ENCODE measurements at places on chromosomes 7 and 10. TPM values are rescaled to one million over a fixed set of nuclear protein-coding genes. Genes with fewer than 3 reads are reported as not detected.

The ZNF25 gene
- 7.9 TPM for total RNA-seq

DNA sequence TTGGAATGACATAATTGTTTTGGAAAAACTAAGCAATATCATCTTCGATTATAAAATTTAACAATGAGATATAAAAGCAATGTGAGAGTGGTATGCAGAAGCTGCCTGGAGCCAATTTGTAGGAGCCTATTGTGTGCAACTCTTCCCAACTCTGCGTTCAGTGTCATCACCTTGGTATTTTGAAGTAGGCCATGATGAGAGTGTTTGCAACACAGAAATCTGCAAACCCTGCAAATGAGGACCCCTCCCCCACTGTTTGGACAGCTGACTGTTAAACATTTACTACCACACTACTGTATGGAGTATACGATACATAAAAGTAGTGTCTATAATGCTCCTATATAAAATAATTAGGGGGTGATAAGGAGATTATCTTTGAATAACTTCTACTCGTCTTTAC, 531.3 kb downstream of the ATRNL1 start:
- no peaks in the 10 kb centered on the region for H3K36me3 ChIP-seq
- no peak overlapping the region for H3K4me3 ChIP-seq
- H3K4me1 ChIP-seq: no peaks in the 10 kb centered on the region
- no peak for DNase-seq

DNA sequence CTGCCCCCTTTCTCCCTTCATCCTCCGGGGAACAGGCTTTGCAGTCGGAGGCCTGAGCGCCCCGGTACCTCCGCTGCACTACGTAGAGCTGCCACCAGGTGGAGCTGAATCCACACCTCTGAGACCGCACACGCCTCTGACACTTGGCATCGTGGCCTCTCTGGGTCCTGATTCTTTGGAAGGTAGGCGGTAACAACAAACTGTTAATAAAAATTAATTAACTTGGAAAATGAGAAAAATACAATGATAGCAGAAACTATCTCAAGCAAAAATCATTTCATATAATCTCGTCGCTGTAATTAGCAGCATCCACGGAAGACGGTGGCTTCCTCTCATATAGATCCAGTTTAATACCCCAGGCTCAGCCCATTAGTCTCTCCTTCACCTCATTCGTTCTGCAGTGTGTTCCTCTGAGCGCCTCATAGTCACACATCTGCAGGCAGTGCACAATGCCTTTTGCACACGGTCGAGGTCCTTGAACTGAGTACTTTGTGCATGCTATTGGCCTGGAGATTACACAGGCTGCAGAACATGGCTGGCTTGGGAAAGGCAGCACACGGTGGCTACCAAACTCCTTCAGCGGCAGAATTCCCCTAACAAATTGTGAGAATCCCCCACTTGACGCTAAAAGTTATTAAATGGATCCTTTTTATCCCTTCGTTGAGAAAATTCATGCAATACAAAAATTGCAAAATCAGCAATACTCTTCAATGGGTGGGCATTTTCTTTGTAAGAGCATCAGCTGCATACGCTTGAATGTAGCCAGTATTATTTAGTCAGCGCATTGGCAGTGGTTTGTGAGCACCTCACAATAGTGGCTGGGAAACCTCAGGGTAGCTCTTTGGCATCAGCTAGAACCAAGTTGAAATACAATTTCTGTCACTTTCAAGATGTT, 18.7 kb downstream of the OR9A2 start:
- H3K4me1 ChIP-seq: peaks cover 5% of the 10 kb centered on the region
- H3K4me3 ChIP-seq: no peak overlapping the region
- H3K27ac ChIP-seq: no peak overlapping the region
- no peaks in the 10 kb centered on the region for H3K36me3 ChIP-seq
- peaks cover 17% of the 10 kb centered on the region for H3K27me3 ChIP-seq

The TSPAN12 gene
- total RNA-seq: not detected

GRCh38 chr7:103894656-103895596, 94.5 kb downstream of the RELN start:
- H3K27ac ChIP-seq: no peak overlapping the region
- H3K36me3 ChIP-seq: no peaks in the 10 kb centered on the region
- DNase-seq: no peak
- no peaks in the 10 kb centered on the region for H3K4me1 ChIP-seq

The TBC1D12 gene
- 0.71 TPM for total RNA-seq

The PLEKHS1 gene
- not detected for total RNA-seq

GRCh38 chr7:50196719-50197118, 103.7 kb upstream of the ZPBP start:
- H3K36me3 ChIP-seq: peaks cover 2% of the 10 kb centered on the region
- peaks cover 24% of the 10 kb centered on the region for H3K27me3 ChIP-seq
- peaks cover 21% of the 10 kb centered on the region for H3K4me1 ChIP-seq
- peak overlapping the region; percentile 88 for H3K27ac ChIP-seq
- no peak overlapping the region for H3K4me3 ChIP-seq

DNA sequence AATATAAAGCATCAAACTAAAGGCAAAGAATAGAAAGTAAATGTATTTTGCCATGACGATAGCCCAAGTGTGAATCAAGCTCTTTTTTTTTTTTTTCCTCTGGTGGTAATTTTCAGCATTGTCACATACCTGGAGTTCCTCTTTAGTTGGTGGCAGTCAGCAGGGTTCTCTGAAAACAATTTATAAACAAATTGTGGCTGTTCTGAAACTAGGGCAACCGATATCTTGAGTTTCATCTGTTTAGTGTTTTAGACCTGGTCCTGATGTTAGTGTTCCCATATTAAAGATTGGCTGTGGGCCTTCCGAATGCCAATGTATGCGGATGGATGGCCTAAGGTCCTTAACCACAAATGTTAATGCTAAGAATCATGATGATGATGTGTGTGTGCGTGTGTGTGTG, 713.1 kb downstream of the GATA3 start:
- H3K27ac ChIP-seq: no peak overlapping the region
- peaks cover 4% of the 10 kb centered on the region for H3K27me3 ChIP-seq
- H3K36me3 ChIP-seq: no peaks in the 10 kb centered on the region
- H3K4me1 ChIP-seq: no peaks in the 10 kb centered on the region

- H3K27me3 ChIP-seq: peaks cover 35% of the 10 kb centered on the region
- no peak for DNase-seq
- H3K36me3 ChIP-seq: no peaks in the 10 kb centered on the region
- H3K27ac ChIP-seq: no peak overlapping the region
Observed at GRCh38 chr10:102220612-102221011, 5.5 kb upstream of the ELOVL3 start.

GRCh38 chr7:36663481-36663880, 60.8 kb downstream of the AOAH start:
- no peak overlapping the region for H3K4me3 ChIP-seq
- DNase-seq: no peak
- H3K27me3 ChIP-seq: no peaks in the 10 kb centered on the region
- no peak overlapping the region for H3K27ac ChIP-seq
- H3K4me1 ChIP-seq: peaks cover 16% of the 10 kb centered on the region

GRCh38 chr10:4541292-4541691, 284.7 kb upstream of the AKR1E2 start:
- H3K4me1 ChIP-seq: peaks cover 2% of the 10 kb centered on the region
- no peak for DNase-seq
- H3K27me3 ChIP-seq: peaks cover 28% of the 10 kb centered on the region

The CALCR gene
- not detected for total RNA-seq

DNA sequence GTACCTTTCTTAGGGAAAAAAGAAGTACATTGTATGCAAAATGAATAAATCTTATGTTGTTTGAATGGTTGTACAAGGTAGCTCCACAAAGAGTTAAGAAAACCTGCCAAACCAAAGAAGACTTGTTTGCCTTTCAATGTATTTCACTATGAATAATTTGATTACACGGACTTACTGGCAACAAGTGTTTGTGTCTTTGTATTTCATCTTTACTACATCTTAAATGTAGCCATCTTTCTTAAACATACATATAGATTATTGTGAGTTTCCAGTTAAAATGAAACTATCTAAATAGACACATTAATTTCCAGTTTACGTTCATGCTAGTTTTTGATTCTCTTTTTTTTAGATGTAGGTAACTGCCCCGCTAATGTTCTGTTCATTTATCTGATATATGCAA, 2.8 kb downstream of the PRKG1 start:
- DNase-seq: no peak
- no peak overlapping the region for H3K27ac ChIP-seq
- H3K4me3 ChIP-seq: no peak overlapping the region

The C10orf120 gene
- not detected for total RNA-seq

DNA sequence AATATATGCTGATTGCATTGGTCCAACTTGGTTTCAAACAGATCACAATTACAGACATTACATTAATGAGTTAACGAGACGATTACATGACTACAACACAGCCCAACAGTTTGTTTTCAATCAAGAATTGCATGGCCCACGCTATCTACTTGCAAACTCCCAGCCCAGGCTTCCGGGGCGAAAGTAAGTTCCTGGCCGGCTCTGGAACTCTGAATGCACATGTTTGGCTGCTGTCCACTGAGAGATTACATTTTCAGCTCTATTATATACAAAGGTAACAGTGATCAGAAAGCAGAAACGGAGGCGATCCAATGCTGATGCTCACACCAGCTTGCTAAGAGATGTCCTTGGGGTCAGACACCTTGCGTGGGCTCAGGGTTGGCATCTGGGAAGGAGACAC, 206.3 kb downstream of the FANK1 start:
- no peak overlapping the region for H3K27ac ChIP-seq
- H3K4me3 ChIP-seq: no peak overlapping the region
- H3K27me3 ChIP-seq: no peaks in the 10 kb centered on the region
- no peaks in the 10 kb centered on the region for H3K36me3 ChIP-seq

Measured in activated CD4-positive, alpha-beta T cell treated with anti-CD3 and anti-CD28 coated beads, Interleukin-2, amount 10 ng/mL, durations not matched to agents 24 days and 14 days (primary cell).